Right cardiac atrium (tissue), 5 donors: ENCODE measurements at places on chromosomes 2 and 18. TPM values are rescaled to one million over a fixed set of nuclear protein-coding genes. Genes with fewer than 3 reads are reported as not detected.

TNFRSF11A gene
- total RNA-seq: 3.3 TPM

CFC1 gene
- total RNA-seq: 1.3 TPM

DNA sequence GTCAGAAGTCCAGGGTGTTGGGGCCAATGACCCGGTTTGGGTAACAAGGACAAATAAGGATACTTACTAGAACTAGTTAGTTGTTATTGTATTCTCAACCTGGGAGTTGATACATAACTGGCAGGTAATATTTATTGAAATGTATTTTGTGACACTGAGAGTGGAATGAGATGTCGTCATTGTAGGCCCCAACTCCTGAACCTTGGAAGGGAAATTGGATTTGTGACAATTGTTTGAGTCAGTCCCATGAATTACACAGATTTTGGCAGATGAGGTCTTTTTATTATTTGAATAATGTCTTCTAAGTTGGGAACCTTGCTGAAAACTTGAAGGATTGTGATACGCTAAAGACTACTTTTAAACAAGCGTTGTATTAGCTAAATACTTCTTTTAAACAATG is 5.1 kb downstream of the TIMM21 start:
- no peak for DNase-seq

DNA sequence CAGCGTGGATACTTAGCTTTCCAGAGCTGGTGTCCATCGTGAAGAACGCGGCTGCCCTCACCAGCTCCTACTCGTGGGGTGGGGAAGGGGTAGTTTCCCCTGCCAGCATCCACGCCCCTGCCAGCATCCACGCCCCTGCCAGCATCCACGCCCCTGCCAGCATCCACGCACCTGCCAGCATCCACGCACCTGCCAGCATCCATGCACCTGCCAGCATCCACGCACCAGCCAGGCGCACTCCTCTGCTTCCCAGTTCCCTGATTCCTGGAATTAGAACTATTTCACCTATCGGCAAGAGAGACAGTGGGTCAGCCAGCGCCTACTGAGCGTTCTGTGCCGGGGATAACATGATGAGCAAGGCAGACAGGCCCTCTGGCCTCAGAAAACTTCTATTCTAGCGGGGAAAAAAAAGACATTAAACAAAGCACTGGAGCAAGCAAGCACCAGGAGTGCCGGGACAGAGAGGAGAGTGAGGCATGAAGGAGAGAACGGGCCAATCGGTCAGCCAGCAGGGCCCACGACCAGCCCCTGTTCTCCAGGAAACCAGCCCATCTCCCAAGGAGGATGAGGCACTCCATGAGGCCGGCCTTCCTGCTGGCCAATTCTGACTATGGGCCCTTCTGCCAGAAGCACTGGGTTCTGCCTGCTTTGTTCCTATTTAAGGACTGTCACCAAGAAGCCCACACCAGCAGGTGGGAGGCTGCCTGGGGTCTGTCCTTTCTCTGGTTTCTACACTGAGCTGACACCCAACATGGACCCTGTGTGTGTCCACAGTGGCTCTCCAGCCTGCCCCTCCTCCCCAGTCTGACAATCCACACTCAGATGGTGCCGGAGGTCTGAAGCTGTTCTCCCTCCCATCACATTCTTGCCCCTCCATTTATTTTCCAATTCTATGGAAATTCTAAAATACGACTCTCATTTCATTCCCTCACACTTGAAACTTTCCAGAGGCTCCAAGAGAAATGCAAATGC is 78.4 kb upstream of the SALL3 start:
- DNase-seq: no peak
